ENCODE measurements at places on chromosomes 2 and 18.

- DNase-seq, result no peak
These were observed 36.5 kb upstream of the PTPN4 start for GRCh38 chr2:119723186-119723585.

DNA sequence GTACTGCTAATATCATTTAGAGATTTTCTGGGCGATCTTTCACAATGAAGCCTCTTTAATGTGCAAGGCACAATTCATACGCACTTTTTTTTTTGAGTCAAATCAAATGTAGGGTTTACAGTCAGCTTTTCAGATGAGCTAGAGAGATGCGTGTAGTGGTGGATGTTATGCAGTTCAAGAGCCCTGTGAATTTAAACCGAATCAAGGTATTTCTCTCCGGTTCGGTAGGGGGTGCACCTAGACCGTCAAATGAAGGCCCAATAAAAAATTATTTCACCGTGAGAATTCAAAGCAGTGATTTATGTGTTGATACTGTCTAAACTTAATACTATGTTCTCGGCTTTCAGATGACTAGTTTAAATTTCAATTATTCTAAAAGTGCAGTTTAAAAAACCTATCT, 1.1 kb downstream of the PTH2R start:
- DNase-seq, result no peak

GRCh38 chr2:156891609-156892008, 365.9 kb upstream of the GALNT5 start:
- no peak for DNase-seq

DNA sequence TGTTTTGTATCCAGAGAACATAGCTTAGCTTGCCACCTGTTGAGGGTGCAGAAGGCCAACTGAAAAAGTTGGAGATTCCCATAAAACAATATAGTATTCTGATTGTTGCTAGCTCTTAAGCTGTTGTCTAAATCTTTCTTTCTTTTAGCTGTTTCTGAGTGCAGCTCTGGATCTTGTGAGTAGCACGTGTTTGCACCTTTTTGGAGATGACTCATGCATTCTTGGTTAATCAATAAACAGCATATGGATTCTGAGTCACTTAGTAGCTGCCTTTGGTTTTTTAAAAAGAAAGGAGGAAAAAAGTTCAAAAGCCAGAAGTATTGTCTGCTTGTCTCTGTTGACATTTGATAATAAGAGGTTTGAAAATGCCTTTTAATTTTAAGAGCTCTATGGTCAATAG, 483.0 kb upstream of the FSIP2 start:
- DNase-seq, result no peak

DNA sequence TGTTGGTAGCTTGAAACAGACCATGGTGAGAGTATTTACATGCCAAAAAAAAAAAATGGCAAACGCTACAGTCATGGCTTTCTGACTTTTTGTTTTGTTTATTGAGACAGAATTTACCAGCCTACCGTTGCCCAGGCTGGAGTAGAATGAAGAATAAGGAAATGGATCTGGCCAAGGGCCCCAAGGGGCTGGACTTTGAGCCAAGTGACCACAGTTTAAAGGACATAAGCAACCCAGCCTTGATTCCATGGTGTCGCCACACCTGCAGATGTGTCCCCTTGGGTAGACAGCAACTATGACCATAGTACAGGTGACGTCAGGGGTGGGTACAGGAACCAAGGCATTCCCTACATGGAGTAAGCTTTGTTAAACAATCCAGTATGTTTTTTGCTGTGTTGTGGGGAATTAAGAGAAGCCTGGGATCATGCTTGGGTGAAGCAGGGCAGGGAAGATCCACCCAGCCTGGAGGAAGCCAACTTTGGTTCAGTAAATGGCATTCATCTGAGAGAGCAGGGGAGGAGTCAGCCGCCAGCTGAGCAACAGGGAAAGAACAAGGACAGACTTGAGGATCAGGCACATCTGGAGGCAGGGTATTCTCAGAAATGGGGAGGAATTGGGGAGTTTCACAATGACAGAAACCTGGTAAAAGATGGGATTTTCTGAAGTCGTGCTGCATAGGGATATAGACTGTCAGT, 110.3 kb upstream of the SH3BP4 start:
- no peak for DNase-seq

GRCh38 chr2:102200539-102200938, 13.7 kb downstream of the IL1RL2 start:
- DNase-seq, result no peak

DNA sequence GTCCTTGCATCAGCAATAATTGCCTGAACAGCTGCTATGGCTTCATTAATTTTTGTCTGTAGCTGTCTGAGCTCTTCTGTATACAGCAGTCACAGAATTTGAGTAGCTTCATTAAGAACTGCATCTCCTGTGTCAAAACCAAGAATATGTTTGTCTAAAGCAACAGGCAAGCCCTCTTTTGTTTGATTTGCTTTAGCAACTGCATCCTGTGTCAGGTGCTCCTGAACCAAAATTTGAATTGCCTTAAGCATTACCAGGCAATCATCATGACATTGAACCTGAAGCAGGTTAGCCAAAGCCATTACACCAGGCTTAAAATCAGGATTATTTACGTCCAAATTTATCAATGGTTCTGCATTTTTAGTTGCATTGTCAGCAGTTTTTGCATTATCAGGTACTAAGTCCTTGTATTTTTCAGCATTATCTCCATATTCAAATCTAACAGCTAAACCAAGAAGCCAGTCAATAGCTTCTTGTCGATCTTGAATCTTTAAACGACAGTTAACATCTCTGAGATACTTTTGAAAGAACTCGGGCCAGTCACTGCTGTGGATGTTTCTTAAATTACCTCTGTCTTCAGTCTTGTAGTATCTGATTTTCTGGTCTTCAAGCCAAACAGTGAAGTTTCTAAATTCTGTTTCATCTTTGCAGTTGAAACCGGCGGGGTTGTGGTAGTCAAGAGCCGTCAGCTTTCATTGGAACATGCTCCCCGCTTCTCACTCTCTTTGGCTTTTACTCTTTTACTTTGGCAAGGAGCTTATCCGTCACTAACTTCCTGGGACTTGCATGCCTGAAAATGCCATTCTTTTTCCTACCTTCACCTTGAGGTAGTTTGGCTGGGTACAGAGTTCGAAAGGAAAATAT, 42.2 kb downstream of the MERTK start:
- DNase-seq, result no peak

GRCh38 chr2:9765611-9766531, 77.4 kb upstream of the TAF1B start:
- no peak for DNase-seq

DNA sequence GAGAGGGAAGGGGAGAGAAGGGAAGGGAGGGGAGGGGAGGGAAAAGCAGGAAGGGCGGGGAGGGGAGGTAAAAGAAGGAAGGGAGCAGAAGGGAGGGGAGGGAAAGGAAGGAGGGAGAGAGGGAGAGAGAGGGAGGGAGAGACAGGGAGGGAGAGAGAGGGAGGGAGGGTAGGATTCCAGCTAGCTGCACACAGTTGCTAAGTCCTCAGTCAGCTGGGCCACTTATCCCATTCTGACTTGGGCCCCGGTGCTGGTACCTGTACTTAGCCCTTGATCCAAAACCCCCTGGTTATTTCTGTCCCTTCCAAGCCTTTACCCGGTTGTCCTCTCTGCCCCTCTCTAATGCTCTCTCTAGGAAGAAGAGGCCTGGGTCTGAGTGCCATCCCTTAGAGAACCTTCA, 211.4 kb downstream of the TTC32 start:
- DNase-seq, result no peak

GRCh38 chr2:45731141-45731540, 79.7 kb downstream of the PRKCE start:
- DNase-seq, result no peak

- DNase-seq, result no peak
These were observed 300.8 kb downstream of the NDUFA10 start for GRCh38 chr2:239724194-239724849.

GRCh38 chr2:215394102-215394805, 41.6 kb downstream of the FN1 start:
- no peak for DNase-seq

- no peak for DNase-seq
These were observed 5.0 kb downstream of the RNF144A start for GRCh38 chr2:6922201-6922656.

GRCh38 chr2:1656961-1657841, 87.1 kb downstream of the PXDN start:
- no peak for DNase-seq

GRCh38 chr2:31032475-31032874, 105.8 kb downstream of the GALNT14 start:
- no peak for DNase-seq

GRCh38 chr18:74963820-74964446, 245.0 kb downstream of the PTGR3 start:
- peak; percentile 12 for DNase-seq

- DNase-seq, result no peak
These were observed 33.7 kb downstream of the SFT2D3 start for GRCh38 chr2:127735044-127735443.

GRCh38 chr2:170052151-170052550, 125.8 kb upstream of the MYO3B start:
- no peak for DNase-seq

GRCh38 chr2:150888337-150888736, 373.3 kb downstream of the RBM43 start:
- DNase-seq, result no peak

DNA sequence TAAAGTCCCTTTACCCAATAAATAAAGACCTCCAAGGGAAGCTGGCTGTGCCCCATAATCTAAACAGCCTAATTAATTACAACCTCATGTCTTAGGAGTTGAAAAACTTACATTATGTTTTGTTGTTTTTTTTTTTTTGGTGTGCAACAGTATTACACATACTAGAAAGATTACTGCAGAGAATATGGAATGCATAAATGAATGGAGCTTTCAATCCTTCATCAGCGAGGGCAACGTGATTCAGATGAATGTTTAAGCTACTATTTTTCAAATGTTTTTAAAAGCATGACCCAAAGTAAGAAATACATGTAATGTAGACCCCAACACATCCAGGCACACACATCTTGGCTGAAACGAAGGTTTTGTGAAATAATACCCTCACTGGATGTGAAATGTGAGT, 167.1 kb upstream of the FN1 start:
- no peak for DNase-seq

DNA sequence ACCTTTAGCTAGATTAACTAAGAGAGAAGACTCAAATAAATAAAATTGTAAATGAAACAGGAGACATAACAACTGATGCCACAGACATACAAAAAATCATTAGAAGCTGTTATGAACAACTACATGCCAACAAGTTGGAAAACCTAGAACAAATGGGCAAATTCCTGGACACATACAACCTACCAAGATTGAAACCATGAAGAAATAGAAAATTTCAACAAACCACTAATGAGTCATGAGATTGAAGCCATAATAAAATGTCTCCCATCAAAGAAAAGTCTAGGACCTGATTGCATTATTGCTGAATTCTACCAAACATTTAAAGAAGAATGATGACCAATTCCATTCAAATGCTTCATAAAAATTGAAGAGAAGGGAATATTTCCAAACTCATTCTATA, 54.3 kb downstream of the ST3GAL5 start:
- DNase-seq, result no peak

GRCh38 chr2:19119326-19120001, 239.0 kb downstream of the OSR1 start:
- no peak for DNase-seq

All from CD4-positive, alpha-beta T cell treated with Interleukin-6 at 100 ng/mL for 8 hours (primary cell).